ENCODE measurements at places on chromosomes 1 and 21.

GRCh38 chr1:238642231-238642630 is 744.1 kb upstream of the CHRM3 start:
- H3K27me3 ChIP-seq, result no peaks in the 10 kb centered on the region
- no peak for DNase-seq
- no peaks in the 10 kb centered on the region for H3K4me1 ChIP-seq

DNA sequence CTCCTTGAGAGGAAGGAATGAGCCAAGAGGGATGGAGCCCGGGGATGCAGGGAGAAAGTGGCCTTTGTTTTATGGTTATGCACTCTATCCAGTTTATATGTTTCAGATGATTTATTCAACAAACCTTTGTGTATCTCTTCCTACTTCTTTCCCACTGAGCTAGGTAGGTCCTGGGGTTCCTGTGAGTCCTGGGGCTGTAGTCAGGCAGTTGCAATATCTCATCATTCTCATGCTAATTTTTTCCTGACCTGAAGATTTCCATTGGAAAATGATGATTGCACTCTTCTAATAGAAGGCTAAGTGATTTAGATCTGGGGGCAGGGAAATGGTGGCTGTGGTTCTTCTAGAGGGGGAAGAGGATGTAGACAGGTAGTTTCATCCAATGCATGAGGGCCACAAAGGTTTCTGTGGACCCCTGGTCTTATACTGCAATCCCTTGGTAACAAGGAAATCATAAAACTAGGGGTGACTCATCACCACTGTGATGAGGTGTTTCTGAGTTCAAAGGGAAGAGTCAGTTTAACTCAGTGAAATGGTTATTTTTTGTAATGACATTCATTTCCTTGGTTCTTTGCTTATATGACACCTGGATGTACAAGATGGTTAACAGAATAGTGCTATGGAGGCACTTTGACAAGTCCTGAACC is 20.2 kb downstream of the B3GALT5 start:
- peaks cover 27% of the 10 kb centered on the region for H3K27me3 ChIP-seq
- H3K4me3 ChIP-seq, result no peak overlapping the region
- no peak overlapping the region for H3K27ac ChIP-seq

DNA sequence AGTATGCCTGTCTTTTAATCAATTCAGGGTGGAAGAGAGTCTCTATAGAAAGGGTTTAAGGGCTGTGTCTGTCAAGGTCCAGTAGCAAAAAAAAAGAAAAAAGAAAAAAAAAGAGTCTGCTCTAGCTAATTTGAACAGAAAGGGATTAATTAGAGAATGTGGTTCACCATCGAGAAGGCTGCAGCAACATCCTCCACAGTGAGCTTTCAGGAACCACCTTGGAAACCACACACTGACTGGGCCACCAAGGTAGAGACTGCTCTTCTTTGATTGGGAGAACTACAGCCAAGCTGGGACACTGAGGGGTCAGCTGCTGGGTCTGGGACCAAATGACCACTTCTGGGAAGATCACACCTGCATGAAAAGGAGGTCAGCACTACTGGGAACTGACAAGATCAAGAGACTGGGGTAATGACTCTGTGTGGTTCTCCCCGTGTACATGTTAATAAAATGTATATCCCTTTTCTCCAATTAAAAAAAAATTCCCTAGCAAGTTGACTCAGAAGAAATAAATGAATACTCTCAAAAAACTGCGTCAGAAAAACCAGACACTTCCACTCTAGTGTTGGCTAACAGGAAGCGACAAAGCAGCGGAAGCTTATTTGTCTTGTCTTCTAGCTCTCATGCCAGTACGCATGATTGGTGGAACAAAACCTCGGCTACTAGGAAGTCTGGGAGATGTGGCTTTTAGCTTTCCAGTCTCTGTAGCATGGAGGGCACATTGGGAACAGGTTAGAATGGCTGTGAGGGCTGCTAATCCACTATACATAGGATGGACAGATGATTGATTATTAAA is 60.0 kb upstream of the IVNS1ABP start:
- no peak overlapping the region for H3K27ac ChIP-seq
- no peaks in the 10 kb centered on the region for H3K4me1 ChIP-seq
- H3K4me3 ChIP-seq, result no peak overlapping the region
- H3K36me3 ChIP-seq, result no peaks in the 10 kb centered on the region

DNA sequence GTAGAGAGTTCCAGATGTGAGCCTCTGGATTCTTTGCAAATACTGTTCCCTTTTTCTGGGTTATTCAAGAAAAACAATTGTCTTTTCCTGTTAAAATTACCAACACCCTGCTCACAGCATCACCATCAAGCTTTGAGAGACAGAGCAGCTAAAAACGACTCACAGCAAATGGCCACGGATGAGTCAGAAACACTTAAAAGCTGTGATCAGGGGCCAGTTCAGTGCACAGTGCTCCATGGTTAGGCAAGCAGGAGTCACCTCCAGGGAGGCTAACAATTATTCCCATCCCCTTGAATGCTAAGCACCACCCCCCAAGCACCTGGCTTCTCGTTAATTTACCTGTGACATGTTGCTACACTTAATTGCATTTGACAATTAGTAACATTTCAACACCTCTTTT is 128.4 kb upstream of the CAMK1G start:
- no peak overlapping the region for H3K4me3 ChIP-seq
- H3K4me1 ChIP-seq, result no peaks in the 10 kb centered on the region
- H3K27me3 ChIP-seq, result no peaks in the 10 kb centered on the region
- H3K27ac ChIP-seq, result no peak overlapping the region
- H3K36me3 ChIP-seq, result no peaks in the 10 kb centered on the region
- DNase-seq, result no peak

DNA sequence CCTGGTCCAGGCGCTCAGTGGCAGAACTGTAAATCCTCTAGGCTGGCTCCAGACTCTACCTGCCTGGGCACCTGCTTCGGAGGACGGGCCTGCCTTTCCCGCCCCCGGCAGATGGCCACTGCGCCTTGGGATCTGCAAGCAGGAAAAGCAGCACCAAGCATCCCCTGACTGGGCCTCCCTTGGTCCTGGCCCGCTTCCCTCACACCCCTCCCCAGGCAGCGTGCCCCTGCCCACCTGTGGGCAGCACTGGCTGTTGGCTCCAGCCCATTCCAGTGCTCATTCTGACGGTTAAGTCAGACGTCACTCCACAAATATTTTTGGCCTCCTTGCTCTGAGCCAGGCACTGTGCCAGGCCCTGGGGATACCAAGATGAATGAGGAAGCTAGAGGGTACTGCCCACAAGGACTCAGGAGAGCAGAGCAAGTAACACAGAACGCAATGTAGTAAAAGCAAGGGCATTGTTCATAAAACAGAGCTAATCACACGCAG is 22.0 kb upstream of the BLACAT1 start:
- no peak for DNase-seq
- H3K27me3 ChIP-seq, result peaks cover 46% of the 10 kb centered on the region
- H3K4me1 ChIP-seq, result no peaks in the 10 kb centered on the region
- no peaks in the 10 kb centered on the region for H3K36me3 ChIP-seq
- no peak overlapping the region for H3K4me3 ChIP-seq

DNA sequence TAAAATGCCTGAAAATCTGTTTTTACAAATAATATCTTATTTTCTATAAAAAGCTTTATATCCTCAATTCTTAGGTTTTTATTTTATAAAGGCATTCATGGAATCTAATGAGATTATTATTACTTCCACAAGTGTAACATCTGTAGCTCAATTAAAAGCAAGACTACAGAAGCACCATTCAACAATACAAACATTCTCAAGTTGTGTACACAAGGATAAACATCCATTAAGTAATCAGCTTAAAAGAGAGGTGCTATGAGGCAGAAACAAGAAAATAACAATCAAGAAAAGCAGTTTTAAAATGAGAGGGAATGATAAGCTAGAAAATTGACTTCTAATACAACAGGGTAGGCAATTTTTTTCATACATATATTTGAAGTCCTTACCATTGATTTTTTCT is 326.1 kb downstream of the MRPL39 start:
- no peak overlapping the region for H3K4me3 ChIP-seq
- H3K27ac ChIP-seq, result no peak overlapping the region
- H3K27me3 ChIP-seq, result no peaks in the 10 kb centered on the region
- DNase-seq, result no peak
